ENCODE measurements at places on chromosomes 2 and 18.

- DNase-seq = no peak
Measured at GRCh38 chr2:218993345-218994315, at the start of gene CRYBA2. Gene CRYBA2, minus strand, starts transcription at chr2:218993422. Its CDS starts 246 bp downstream, at chr2:218993176.

- peak; percentile 13 for DNase-seq
Measured at GRCh38 chr18:6557057-6557769, 142.5 kb upstream of the L3MBTL4 start.

DNA sequence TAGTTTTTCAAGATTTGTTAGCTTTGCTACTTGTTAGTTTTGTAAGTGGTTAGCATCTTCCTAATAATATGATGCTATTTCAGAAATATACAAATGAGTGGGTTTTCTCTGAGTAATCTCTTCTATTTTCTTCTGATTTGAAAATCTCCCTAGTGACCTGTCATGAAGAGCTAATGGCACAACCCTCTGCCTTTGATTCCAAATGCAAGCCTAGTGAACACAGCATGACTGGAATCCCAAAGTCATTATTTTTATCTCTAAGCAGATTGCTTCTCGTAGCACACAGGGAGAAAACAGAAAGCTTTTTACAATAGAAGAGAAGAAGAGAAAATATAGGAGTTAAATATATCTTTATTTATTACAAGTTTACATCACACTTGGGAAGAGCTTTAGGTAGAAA lies 295.5 kb downstream of the LRATD1 start:
- DNase-seq = no peak

- peak; percentile 44 for DNase-seq
Measured at GRCh38 chr2:26848336-26849055, 564 bp downstream of the DPYSL5 start.

DNA sequence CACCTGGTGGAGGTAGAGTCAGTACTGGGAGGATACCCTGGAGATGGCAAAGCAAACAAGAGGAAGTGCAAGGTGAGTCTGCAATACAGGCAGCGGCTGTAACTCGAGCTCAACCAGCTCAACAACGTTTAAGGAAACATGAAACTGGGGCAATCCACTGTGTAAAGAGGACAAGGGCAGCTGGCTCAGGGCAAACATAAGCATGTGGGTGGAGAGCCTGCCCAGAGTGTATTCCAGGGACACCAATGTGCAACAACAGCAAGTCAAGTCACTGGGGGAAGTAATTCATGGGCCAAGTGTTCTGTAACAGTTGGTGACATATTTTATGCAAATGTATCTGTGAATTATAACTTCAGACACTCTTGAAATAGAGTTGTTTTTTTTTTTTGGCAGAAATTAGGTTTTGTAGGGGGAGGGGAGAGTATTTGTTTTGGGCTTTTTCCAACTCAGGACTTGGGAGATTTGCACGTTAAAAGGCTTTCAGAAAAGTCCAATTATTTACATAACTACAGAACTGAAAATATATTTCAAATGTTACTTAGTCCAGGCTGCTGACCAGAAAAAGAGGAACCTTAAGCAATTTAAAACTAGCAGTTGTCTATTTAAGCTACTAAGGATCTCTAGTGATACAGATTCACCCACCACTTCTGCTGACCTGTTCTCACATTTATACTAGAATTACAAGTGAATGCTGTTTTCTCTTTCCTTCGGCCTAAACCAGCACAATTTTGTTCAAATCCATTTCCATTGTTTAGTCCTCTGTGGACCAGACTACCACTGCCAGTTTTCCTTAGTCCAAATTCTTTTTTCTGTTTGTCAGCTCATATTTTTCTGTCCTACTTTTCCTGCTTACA lies 18.6 kb downstream of the NRXN1 start:
- DNase-seq = no peak

GRCh38 chr2:209771474-209772289 lies at the start of gene UNC80:
Gene UNC80, plus strand, starts transcription at chr2:209771832. Its CDS starts 241 bp downstream, at chr2:209772073.
- DNase-seq = peak; percentile 89

DNA sequence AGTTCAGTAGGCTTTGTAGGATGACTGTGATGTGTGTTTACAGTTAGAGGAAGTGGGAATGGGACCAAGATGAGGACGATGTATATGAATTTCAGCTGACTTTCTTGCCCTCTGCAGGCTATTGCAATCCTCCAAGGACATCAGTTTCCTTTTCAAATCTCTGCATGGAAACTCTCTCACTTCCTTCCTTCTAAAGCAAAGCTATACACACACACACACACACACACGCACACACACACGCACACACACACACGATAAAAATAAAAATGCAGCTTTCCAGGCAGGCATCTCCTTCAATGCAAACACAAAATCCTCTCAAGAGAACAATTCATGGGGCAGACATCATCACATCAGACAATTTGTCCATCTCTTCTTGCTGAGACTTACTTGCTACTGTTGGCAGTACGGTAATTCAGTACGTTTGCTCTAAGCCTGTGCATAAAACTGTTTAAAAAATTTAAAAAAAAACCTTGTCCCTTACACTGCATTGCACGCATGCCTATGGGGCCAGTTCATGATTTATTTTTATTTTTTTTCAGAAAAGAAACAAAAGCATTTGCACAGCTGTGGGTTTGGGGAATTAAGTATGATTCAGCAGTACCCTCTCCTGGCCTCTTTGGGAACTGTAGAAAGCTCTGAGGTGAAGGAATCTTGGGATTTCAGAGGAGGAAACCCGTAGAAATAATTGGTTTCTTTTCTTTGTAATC lies 27.1 kb upstream of the ICOS start:
- peak; percentile 26 for DNase-seq

- no peak for DNase-seq
Measured at GRCh38 chr2:28185153-28185552, 207.5 kb upstream of the FOSL2 start.

- no peak for DNase-seq
Measured at GRCh38 chr2:26126074-26126473, 46.8 kb upstream of the GAREM2 start.

- DNase-seq = no peak
Measured at GRCh38 chr2:25330273-25330672, 11.5 kb downstream of the DNMT3A start.

DNA sequence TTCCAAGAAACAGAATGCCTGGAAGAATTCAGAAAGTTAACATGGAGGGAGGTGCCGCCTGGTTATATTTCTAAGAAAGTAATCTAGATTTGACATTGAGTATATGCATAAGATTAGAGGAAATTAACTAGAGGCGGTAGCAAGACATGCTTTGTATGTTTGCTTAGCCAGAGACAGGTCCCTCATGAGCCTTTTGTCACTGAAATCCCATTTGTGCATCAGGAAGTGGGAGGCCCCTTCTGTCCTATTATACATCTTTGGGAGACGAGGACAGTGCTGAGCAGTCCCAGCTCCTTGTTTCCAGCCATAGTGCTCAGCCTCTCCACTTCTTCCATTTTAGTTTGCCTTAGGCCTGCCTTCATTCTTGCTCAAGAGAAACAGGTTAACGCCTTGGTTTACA lies 115.4 kb upstream of the LHCGR start:
- DNase-seq = no peak

- no peak for DNase-seq
Measured at GRCh38 chr2:218605432-218605831, 2.3 kb upstream of the PLCD4 start.

DNA sequence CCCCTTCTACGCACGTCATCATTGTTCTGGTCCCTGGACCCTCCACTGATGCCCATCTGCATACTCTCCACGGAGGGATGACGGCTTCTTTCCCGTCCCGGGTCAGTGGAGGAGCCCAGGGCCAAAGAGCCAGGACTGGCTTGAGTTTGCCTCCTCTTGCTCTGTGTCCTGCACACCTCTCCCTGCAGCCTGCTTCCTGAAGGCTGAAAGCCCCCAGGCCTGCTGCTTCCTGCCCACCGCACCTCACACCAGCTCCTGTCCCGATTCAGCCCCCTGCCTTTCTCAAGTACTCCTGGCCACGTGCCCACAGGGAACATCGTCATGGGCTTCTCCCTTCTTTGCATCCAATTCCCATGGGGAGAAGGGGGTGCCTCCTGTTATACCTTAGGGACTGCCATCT lies 7.1 kb downstream of the ADCY3 start:
- no peak for DNase-seq

- no peak for DNase-seq
Measured at GRCh38 chr2:10080536-10081304, 509 bp upstream of the CYS1 start.

GRCh38 chr2:215828528-215829184 lies 184.7 kb downstream of the MREG start:
- peak; percentile 30 for DNase-seq

GRCh38 chr18:59426855-59427254 lies 67.8 kb upstream of the LMAN1 start:
- DNase-seq = no peak

DNA sequence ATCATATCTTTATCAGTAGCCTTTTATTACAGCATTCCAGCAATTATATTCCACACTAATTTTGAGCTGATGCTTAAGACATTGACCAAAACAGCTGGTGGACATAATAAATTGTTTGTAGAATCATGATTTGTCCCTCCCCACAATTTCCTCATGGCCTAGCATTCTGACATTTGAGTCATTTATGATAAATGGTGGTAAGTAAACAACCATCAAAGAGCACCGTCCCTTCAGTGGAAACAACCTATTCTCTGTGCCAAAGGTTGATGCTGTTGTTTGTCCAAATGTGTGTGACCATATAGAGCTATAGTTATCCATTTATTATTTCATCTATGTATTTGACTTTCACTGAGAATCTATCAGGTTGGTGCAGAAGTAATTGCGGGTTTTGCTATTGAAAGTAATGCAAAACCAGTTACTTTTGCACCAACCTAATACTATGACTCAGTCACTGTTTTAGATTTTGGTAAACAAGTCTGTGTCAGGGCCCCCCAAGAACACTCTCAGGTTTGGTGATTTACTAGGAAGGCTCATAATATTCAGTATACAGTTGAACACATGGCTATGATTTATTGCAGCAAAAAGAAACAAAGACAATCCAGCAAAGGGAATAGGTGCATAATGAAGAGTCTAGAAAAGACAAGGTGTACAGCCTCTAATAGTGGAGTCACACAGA lies 608.7 kb upstream of the REG3G start:
- DNase-seq = no peak

DNA sequence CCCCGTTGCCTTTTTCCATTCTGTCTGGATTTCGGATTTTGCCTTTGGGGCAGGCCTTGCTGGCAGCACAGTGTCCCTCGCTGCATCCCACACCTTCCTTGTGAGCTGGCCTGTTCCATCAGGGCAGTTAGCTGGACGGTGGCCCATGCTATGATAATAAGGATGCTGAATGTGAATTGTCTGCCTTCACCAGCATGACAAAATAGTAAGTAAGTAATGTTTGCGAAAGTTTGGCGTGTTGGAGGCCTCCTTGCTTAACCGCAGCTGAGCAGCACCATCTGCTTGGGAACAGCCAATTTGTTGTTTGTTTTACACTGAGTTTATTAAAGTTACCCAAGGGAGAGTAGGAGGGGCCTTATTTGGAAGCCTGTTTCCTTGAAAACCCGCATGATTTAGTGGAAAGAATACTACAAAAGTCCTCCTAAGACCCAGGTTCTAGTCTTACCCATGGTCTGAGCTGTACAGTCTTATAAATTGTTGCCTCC lies 469.7 kb upstream of the FANCL start:
- no peak for DNase-seq

- no peak for DNase-seq
Measured at GRCh38 chr2:18925296-18925695, 335.9 kb upstream of the NT5C1B start.

DNA sequence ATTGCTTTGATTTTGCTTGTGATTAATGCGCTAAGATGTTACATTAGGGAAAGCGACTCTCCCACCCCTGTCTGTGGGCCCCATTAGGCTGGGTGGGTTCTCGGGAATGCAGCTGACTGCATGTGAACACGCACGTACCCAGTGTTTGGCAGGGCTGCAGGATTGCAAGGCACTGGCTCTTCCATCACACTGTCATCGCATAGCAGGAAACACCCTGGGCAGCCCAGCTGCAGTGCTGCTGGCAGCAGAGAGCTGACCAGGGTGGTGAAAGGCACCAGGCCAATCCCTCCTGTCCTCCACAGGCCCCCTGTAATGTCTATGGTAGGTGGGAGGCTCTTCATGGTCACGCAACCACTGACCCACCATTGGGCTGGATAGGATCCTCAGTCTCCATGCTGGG lies 34.4 kb upstream of the FZD7 start:
- no peak for DNase-seq

GRCh38 chr2:163553601-163554000 lies 182.2 kb downstream of the FIGN start:
- DNase-seq = no peak

DNA sequence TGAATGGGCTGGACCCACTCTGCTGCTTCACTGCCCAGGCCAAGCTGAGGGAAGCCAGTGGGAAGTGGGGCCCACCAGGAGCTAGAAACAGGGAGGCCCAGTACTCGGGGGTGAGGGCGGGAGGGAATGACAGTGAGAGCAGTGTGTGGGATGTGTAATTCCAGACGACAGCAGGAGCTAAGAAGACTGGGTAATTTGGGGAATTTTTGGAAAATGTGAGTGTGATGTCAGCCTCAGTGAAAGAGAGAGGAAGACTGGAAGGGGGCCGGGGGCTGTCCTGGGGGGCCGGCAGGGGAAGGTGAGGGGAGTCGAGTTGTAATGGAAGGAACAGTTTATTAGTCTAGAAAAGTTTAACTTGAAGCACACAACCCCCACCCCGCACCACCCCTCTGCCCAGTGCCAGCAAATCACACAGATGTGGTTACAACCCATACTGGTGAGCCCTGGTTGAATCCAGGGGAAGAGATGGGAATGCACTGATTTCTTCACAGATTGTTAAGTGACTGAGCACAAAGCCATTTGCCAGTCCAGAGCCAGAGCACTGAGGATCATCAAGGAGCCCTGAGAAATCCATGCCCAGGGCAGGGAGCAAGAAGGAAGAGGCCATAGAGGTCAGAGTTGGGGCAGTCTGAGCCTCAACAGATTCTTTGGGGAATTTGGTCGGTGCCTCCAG lies 76.7 kb upstream of the PKDCC start:
- no peak for DNase-seq

- no peak for DNase-seq
Measured at GRCh38 chr18:28485918-28486317, 309.0 kb upstream of the CDH2 start.

DNA sequence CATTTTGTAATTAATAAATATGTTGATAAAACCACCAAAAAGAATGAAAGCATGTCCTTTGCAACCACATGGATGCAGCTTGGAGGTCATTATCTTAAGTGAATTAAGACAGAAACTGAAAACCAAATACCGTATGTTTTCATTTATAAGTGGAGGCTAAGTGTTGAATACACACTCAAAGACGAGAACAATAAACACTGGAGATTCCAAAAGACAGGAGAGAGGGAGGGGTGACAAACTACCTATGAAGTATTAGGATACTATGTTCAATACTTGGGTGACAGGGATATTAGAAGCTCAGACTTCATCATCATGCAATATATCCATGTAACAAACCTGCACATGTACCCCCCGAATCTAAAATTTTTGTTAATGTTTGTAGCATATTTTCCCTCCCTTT lies 7.0 kb downstream of the ERLEC1 start:
- no peak for DNase-seq

- DNase-seq = no peak
Measured at GRCh38 chr18:3121259-3121658, 98.5 kb downstream of the MYOM1 start.

DNA sequence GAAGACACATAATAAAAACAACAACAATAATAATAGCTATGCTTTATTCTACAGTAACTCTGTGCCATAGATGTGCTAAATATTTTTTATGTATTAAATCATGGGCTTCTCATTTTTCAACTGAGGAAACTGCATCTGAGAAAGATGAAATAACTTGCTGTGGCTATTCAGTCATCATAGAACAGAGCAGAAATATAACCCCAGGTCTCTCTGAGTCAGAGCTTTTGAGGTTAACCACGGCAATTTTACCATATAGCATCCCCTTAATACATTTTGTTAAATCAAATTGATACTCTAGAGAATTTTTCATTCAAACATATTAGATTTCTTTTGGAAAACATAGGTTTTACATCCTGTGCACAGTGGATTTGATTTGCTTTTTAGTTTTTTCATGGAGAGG lies 586.6 kb upstream of the KLHL29 start:
- DNase-seq = no peak
